ENCODE measurements at places on chromosomes 5 and 9.

- no peak for DNase-seq
Measured at GRCh38 chr9:30524311-30524710, 1860.1 kb upstream of the ACO1 start.

DNA sequence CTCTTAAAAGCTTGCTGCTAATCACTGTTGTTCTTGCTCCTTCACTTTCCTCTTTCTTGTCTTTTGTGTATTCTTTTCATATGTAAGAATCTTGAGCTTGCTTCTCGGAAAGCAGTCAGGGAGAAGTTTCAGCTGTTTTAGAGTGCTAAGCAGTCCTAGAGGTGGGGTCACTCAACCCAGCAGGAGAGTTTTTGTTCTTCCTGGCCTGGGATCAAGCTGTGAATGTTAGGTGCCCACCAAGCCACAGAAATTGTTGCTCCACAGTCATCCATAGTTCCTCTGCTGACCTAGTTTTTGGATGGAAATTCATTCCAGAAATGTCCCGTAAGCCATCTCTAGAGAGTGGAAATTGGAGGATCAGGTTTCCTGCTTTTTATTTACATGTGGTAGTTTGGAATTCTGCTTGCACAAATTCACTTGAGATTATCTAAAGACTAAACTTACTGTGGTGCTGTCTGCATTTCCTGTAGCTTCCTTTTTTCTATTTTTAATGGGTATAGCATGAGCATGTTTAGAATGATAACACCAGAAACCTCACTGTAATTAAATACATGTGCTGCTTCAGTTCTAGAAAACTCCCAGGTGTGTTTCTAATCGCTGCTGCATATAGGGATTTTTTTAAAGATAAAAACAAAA is 108.7 kb downstream of the MAST4 start:
- no peak for DNase-seq

DNA sequence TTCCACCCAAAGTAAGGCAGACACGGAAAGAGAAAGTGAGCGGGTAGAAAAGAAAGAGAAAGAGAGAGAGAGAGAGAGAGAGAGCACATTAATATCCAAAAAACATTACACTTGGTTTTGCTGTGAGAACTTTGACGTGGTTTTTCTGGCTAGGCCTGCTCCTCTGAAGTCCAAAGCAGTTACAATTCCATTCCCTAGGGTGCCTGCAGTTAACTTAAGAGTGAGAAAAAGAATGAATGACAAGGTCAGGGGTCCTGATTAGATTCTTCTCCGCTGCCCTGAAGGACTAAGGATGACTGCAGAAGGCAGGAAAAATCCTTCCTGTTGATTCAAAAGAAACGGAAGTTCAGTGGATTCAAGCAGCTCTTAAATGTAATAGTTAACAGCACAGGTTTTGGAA is 589.8 kb downstream of the PRELID2 start:
- DNase-seq = no peak

DNA sequence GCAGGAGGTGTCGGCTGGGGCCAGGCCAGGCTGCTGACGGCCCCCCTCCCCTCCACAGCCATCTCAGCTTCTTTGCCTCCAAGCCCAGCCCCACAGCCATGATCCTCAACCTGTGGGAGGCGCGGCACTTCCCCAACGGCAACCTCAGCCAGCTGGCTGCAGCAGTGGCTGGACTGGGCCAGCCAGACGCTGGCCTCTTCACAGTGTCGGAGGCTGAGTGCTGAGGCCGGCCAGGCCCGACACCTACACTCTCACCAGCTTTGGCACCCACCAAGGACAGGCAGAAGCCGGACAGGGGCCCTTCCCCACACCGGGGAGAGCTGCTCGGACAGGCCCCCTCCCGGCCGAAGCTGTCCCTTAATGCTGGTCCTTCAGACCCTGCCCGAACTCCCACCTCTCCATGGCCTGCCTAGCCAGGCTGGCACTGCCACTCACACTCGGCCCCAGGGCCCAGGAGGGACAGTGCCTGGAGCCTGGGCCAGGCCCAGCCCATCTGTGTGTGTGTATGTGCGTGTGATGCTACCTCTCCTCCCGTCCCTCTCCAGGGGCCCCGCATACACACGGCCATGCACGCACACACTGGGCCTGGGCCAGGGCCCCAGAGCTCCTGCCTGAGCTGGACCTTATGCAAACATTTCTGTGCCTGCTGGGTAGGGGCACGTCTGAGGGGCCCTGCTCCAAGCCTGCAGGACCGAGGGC is 19.3 kb downstream of the HK3 start:
- DNase-seq = no peak

- no peak for DNase-seq
Measured at GRCh38 chr9:119083673-119084072, 285.6 kb downstream of the BRINP1 start.

- DNase-seq = no peak
Measured at GRCh38 chr5:88745093-88745696, 137.8 kb downstream of the MEF2C start.

- no peak for DNase-seq
Measured at GRCh38 chr9:33161011-33161588, 6.0 kb downstream of the B4GALT1 start.

DNA sequence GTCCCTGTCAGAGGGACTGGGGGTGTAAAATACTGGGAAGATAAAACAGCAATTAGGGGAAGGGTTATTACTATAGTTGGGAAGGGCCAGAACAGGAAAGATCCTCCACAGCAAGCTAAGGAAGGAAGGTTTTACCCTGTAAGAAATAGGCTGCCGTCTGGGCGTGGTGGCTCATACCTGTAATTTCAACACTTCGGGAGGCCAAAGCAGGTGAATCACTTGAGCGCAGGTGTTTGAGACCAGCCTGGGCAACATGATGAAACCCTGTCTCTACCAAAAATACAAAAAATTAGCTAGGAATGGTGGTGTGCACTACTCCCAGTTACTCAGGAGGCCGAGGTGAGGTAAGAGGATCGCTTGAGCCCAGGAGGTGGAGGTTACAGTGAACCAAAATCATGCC is 165.1 kb upstream of the TLX3 start:
- DNase-seq = no peak

DNA sequence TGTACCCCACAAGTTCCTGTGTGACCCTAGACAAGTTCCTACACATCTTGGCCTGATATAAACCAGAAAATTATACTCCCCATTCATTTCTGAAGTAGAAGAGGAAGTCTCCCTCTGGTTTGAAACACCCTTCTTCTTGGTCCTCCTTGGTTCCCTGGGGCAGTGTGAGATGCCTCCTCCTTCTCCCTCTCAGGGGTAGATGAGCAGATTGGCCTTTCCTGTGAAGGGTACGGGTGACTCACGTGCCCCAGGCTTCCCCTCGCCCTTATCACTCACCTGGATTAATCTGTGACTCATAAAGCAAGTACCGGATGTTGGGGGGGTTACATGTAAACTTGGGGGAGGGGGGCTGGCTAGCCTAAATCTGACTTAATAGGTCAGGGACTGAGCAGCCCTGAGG is 11.1 kb upstream of the AQP3 start:
- no peak for DNase-seq

GRCh38 chr9:643966-644365 is 197.5 kb upstream of the DMRT1 start:
- no peak for DNase-seq

GRCh38 chr5:30040488-30041118 is 1152.9 kb upstream of the CDH6 start:
- peak; percentile 14 for DNase-seq

DNA sequence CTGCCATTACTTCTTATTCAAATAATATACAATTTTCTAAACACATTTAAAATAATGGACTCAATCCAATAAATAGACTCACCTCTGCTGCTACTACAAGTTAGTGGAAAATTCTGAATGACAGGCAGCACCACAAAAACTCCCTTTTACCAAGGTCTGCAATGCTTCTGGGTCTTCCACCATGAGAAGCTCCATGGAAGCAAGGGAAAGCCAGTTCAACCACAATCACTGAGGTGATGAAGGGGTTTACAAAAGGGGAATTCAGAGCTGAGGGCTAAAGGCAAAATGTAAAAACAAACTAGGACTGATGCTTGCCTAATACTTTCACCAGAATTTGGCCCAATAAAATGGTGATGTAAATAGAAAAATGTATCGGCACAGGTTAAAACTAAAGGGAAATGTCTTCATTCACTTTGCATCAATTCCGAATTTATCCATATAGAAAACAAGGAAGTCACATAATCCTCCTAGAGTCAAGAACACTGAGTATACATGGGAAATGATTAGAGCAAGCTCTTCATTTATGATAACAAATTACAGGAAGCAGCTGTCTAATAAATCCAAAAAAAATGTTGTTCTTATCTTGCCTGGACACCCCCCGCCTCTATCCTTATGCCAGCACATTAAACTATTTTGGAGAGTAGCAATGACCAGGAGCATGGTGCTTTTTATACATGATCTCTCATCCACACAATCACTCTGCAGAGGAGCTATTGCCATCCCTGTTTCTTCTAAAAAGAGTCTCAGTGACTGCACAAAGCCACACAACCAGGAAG is 66.3 kb upstream of the NFIB start:
- DNase-seq = no peak

DNA sequence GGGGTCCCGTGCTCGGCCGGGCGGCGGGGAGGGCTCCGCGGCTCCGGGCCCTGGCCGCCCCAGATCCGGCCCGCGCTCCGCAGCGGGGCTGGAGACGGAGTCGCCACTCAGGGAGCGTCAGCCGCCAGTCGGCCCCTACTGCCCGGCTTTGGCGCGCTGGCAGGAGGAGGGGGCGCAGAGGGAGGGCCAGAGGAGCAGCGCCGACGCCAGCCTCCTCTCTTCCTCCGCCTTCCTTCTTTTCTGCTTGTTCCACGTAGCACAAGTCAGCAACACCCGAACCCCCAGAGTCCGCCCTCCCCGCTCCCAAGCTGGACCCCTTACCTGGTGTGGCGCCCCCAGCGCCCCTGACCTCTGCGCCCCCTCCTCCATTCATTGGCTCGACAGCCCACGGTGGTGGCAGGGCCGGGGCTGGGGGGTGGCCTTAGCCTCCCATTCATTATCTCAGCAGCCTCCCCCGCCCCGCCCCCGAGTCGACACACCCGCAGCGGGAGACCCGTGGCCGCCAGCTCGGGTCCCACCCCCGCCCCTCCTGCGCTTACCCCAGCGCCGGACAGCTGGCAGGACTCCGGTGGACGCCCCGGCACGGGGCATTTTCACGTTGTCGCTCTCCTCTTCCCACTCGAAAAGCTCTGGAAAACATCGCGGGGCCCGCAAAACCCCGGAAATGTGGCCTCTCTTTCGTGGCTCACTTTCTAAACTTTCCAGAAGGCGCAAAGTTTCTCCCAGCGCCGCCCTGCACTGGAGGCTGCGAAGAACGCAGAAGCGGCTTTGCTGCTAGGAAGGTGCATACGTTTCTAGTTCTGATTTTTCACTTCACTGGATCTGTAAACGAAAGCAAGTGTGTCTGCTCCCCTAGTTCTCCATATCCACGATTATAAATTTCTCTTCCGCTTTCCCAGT is at the start of gene LPAR1:
LPAR1 (minus strand) TSS at position 140 of the 900 bp plus-strand sequence. CDS start 66,353 bp downstream, outside the sequence.
- DNase-seq = peak; percentile 25

- DNase-seq = no peak
Measured at GRCh38 chr9:73104921-73105320, 46.7 kb upstream of the ANXA1 start.

DNA sequence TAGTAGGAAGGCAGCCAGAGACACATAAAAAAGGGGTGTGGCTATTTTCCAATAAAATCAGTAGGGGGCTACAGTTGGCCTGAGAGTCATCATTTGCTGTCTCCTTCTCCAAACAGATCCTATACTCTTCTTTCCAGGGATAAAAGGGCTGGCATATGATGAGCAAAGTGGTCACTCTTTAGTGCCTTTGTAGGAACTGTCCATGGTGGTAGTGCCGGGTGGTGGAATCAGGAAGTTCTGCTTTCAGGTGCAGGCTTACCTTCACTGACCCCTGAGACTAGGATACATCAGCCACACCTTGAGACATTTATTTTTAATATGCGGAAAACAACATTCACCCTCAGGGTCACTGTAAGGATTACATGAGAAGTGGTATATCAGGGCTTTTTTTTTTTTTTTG is 80.8 kb downstream of the ASTN2 start:
- no peak for DNase-seq

DNA sequence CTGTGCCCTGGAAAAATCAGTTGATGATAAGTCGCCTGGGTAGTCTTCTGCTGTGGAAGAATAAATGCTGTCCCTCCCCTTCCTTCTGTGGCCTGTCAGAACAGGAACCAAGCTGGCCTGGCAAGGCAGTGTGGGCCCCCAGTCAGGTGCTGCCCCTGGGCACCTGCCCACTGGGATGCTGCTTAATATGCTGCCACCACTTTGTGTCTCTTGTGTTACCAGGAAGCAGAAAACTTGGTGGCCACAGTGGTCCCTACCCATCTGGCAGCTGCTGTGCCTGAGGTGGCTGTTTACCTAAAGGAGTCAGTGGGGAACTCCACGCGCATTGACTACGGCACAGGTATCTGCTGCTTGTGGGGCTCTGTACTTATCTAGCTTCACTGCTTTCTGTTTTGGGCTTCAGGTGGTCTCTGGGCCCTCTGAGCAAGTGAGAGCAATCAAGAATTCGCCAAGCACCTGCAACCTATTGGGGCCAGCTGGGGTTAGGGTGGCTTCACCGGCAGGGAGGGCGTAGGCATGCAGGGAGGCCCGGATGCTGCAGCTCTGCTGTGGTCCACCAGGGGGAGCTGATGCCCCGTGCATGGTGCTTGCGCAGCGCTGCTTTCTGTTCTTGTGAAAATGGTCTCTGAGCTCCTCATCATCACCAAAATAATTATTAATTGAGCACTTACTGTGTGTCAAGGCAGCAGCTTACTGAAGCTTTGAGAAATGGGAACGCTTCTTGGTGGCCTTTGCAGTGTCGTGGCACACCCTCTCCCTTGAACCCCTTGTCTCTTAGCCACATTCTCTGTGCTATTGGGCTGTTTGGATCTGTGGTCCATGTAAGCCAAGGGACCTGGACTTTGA is 20.3 kb downstream of the PTPA start:
- no peak for DNase-seq

GRCh38 chr5:32217886-32218396 is 43.8 kb upstream of the GOLPH3 start:
- peak; percentile 33 for DNase-seq

DNA sequence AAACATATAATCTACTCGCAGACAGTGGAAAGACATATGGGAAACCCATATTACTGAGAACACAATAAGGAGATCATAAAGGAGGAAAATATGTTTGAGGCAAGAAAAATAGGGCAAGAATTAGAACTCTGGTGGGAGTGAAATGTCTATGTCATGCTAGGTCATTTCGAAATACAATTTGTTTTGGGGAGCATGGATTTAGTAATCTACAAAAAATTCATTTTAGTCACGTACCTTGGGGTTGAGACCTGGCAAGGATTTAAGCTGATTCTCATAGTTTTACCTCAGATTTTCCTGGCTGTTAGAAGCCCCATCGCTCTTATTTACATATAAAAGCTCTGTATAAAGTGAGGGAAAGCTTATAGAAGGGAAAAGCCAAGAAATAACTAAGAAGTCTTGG is 11.5 kb upstream of the CSNK1G3 start:
- DNase-seq = no peak
